ENCODE measurements at places on chromosomes 5 and 9.

DNA sequence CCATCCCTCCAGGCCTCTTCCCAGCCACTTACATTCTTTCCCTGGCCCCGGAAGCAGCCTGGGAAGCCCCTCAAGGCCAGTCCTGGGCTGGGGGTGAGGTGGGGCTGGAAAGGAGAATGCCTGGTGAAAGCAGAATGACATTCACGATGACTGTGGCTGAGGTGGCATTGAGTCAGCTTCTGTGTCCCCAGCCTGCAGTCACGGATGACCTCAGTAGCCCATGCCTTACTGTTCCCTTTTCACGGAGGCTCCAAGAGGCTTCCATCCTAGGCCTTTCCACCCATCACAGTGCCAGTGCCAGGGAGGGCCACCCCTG, 2.7 kb downstream of the PRDM12 start:
- DNase-seq: no peak

- DNase-seq: no peak
Measured at GRCh38 chr5:3002230-3002629, 250.8 kb upstream of the IRX2 start.

GRCh38 chr9:71766663-71767062, 1.6 kb downstream of the CEMIP2 start:
- DNase-seq: no peak

DNA sequence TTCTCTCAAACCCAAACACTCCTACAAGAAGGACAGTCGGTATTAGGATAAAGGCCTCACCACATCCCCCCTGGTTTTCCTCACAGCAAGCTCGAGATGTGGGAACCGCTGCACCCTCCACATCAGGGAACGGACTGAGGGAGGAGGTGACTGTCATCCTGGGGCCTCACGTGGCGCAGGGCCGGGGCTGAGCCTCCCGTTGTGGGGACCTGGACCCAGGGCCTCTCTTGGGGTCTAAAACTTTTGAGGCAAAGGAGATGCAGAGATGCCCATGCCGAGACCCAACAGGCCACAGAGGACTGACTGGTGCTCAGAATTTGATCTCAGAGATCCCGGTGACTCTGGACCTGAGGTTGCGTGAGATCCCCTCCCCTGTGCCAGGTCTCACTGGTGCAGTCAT, 72.7 kb downstream of the MRPL36 start:
- DNase-seq: no peak

DNA sequence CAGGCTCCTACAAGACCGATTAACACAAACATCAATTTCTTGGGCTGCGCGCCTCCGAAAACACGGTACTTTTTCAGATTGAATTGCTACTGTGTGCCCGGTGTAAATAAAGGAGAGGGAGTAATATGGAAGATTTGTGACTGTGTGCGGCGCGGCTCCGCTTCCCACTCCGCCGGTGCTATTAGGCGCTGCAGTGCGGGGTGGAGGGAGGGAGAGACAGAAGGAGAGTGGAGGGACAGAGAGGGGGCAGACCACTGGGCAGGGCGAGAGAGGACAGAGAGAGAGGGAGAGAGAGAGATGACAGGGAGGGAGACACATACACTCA, 24.7 kb upstream of the RNU6ATAC start:
- DNase-seq: no peak

GRCh38 chr9:130664251-130665028, at the start of gene PRDM12:
PRDM12 (plus strand) TSS chr9:130664594; CDS start chr9:130664654, 60 bp downstream.
- no peak for DNase-seq

- DNase-seq: no peak
Measured at GRCh38 chr5:163460562-163461171, at the start of gene HMMR. HMMR (plus strand) TSS chr5:163460632; CDS start chr5:163460693, 61 bp downstream.

GRCh38 chr9:98978231-98978681, 34.5 kb downstream of the COL15A1 start:
- DNase-seq: no peak

DNA sequence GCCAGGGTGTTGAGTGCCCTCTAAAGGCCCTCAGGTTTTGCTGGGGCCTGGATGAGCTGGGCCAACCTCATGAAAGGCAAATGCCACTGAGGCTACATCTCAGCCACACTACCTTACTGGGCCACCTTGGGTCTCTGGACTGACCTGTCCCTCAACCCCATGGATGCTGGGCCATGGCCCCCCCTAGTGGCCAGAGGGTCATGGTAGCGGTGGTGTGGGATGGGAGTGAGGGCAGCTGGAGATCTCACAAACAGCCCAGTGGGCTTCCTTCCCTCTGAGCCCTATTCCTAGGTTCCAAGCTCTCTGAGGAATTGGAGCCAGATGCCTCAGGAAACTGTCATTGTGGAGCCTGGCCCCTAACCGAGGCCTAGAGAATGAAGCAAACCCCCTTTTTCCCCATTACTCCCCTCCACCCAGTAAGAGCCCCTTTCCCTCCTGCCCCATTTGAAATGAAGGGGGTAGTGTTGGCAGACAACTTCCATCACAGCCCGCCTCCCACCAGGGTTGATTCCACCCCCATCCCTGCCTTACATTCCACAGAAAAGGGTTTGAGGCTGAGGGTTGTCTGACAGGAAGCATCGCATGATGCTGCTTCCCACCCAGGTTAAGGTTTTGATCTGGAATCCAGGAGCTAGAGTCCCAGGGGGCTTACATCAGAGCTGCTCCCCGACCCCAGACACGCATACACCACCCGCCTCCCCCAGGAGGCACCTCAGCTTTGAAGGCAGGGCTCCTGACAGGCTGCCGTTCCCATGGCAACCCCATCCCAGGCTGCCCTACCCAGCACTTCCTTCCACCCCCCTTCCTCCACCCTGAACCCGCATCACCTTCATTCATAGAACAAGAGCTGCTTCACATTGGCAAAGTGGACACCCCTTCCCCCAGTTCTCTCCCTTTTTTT, 63.9 kb downstream of the PCDH1 start:
- peak; percentile 45 for DNase-seq

DNA sequence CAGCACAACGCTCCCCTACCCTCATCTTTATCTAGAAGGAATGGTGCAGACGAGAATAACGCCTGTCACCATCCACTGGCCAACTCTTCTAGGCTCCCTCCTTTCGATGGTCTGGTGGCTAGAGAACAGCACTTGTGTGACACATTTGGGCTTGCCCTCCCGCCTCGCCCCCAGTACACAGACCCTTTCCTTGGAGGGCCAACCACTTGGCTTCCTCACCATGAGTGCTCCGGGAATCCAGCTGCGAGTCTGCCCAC, 1.4 kb downstream of the GNAQ start:
- no peak for DNase-seq

GRCh38 chr9:77284616-77285015, 107.3 kb downstream of the VPS13A start:
- no peak for DNase-seq

DNA sequence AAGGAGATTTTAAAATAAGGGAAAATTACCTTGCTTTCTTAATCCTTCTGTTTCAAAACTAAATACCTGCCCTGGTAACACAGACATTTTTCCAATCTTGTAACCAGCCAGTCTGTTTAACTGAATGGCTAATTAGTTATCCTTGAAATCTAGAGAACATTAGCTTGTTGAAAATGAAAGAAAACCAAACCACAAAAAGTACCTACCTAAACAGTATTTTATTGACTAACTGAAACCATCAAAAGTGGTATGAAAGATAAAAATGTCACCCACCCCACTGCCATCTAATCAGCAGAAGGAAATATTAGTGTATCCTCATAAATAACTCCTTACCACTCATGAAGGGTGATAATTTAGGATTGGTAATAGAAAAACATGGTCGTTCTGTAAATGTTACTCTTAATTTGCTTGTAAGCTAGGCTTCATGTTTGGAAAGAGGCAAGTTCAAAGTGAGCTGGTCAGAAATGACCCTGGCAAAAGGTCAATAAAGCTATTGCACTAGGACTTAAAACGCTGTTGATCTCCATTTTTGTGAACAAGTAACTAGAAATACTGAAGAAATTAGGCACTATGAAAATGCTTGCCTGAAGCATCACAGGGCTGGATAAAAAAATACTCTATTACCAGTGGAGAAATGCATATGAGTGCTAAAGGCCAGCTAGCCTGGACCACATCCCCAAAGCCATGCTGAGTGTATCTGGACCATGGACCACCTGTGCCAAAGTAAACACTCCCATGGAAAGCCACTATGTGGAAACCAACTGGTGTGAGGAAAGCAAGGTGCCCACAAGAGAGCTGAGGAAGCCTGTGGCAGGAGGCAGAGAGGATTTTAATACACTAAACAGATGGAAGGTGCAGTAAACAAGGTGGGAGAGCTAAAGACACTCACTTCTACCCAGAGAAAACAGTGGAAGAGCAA, 8.4 kb downstream of the SEMA5A start:
- no peak for DNase-seq

DNA sequence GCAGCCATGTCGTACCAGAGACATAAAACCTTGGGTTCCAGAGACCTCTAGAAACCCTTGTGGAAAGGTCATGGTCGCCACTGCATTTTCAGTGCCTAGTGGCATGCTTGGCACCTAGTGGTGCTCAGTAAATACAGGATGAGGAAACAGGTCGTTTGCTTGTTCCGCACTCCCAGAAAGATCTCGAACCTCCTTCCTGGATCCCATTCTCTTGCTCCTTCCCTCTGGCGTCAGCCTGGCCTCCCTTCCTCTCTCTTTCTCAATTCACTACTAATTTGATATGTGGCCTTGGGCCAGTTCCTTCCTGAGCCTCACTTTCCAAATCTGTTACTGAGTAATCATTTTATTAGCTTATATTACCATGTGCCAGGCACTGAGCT, 4.4 kb downstream of the NDST1 start:
- DNase-seq: no peak

- no peak for DNase-seq
Measured at GRCh38 chr9:116247791-116248374, 94.3 kb downstream of the PAPPA start.

DNA sequence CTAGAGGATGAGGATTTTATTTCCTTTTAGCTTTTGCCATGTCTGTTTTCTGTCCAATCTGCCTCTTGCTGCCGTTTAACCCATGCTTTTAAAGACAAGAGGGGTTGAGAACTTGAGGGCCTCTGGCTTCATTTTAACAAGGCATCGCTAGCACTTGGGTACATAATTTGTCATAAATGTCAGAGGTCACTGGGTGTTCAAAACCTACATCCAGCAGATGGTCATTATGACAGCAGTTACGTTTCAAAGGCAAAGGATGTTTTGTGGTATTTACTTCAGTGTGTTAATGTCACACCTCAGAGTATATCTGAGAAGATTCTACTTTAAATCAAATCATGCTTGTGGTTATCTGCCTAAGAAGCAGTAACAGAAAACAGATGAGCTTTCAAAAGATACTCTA, 918.3 kb downstream of the NR2F1-AS1 start:
- no peak for DNase-seq

DNA sequence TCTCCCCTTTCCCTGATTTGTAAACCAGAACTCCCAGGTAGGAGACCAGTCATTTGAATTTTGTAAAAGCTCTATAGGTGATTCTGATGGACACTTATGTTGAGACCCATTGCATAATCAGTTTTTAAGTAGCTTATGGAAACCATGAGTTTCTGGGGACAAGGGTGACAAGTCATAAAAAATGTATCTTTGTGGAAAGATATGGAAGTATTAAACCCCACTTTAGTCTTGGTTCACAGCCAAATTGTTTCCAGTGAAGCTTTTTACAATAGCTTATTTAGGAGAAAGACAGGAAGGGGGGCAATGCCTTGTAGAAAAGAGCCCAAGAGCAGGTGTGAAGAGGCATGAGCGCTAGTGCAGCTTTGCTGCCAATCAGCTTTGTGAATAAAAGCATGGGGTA, 453 bp upstream of the CCL28 start:
- DNase-seq: no peak

DNA sequence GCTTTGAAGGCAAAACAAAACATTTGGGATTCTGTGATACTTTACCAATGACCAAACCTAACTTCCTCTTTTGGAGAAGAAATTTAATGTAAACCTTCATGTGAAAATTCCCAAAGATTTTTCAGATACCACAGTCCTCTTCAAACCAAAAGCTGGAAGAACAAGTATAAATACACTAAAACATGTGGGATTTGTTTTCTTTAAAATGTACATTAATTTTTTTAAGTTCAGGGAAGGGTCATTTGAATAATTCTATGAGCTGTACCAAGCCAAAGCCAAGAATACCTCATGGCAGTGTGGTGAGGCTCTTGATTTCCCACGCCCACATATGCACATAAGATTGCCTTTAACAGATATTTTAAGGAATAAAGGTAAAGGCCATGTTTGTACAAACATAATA, 28.4 kb upstream of the ITGA1 start:
- DNase-seq: no peak

DNA sequence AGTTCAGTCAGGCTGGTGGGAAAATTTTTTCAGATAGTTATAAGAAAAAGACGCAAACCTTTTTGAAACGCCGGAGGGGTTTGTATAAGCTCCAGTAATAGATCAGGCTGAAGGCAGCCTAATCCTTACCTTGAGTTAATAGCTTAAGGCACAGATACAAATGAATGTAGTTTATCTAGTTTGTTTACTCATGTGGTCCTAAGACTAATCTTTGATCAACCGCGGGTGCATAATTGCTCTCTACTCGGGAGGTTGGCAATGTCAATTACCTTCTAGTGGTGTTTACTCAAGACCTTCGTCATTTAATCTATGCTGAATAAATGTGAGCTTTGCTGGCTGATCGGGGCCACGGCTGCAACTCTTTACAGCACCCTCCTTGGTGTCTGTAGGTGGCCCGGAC, 665 bp upstream of the INSL4 start:
- DNase-seq: no peak

DNA sequence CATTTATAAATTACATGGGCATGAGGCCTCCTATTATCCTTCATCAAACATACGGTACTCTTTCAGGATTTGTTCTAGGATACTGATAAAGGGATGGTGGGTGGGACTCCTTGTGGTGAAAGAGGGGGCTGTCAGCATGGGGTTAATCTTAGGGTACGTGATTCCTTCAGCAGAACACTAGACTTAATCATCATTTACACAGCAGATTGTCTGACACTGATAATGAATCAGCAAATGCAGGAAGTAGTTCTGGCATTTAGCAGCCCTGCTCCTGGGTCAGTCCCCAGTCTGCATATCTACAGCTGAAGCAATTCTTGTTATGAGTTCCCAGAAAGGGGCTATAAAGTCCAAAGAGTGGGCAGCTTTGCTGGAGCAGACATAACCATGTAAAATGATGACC, 384.6 kb downstream of the SPOCK1 start:
- DNase-seq: no peak

- DNase-seq: no peak
Measured at GRCh38 chr9:99929652-99930051, 23.2 kb downstream of the STX17 start.

DNA sequence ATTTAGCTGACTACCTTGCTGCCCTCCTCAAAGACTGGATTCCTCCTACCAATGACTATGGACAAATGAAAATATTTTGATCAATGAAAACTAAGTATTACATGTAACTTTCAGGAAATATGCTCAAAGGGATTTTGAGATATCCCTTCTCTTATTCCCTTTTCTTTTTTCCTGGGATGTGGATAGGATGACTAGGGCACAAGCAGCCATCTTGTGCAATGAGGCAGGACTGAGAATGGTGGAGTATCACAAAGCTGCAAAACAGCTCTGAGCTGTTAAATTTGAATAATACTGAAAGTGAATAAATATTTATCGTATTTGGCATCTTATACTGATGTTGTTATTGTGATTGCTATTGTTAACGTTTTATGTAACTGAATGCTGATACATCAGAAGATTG, 333.1 kb upstream of the NUDT12 start:
- DNase-seq: no peak

- DNase-seq: no peak
Measured at GRCh38 chr5:80591352-80591751, 21.3 kb upstream of the ANKRD34B start.

- DNase-seq: no peak
Measured at GRCh38 chr9:134709512-134710270, 68.1 kb downstream of the COL5A1 start.
